NCI-H2029 treated with DMSO at 0.1 percent for 48 hours (cell line): ENCODE measurements at places on chromosomes 7 and 10.

GRCh38 chr10:70672165-70673042 is at the start of gene ADAMTS14:
Gene ADAMTS14 (plus strand): TSS chr10:70672506. CDS start chr10:70672803, 297 bp downstream.
- DNase-seq: no peak

GRCh38 chr7:142523821-142524460 is 225.3 kb upstream of the PRSS1 start:
- no peak for DNase-seq

DNA sequence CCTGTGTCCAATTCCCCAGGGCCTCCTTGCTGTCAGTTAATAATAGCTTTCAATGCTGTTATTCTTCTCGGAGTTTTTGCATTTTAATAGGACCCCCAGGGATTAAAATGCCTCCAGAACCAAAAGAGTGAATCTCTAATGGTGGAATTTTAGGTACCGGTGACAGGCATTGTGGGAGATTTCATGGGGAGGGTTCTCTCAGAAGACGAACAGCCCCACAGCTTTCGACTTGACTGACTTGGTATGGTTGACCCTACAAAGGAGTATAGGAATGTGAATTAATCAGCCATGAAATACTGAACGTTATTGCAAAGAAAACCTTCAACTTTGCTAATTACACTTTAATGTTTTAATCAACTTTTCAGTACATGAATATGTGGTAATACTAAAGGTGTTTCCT is 206.3 kb upstream of the FZD8 start:
- no peak for DNase-seq

DNA sequence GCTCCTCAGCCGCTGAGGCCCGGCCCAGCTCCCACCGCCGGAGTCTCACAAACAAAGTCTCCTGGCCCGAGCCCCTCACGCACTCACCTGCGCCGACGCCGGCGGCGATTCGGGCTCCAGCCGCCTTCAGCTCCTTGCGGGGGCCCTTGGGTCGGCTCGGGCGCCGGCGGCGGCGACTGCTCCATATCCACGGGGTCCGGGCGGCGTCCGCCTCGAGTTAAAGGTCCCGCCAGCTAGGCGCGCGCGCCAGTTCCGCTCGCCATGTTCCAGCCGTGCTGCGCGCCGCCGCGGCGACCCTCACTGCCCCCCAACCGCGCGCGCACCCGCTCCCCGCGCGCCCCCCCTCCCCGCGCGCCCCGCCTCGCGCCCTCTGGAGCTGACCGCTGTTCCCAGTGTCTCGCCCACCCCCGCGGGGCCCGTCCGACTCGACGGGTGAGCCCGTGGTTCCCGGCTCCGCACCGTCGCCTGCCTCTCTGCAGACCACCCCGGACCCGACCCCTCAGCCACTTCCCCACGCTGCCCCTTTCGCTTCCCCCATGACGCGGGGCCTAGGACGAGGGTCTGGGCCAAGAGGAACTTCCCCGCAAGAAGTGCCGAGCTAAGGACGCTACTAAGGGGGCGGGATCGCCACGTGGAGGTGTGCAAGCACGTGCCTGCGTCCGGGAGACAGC is 396.1 kb downstream of the ZNF33B start:
- DNase-seq: no peak

DNA sequence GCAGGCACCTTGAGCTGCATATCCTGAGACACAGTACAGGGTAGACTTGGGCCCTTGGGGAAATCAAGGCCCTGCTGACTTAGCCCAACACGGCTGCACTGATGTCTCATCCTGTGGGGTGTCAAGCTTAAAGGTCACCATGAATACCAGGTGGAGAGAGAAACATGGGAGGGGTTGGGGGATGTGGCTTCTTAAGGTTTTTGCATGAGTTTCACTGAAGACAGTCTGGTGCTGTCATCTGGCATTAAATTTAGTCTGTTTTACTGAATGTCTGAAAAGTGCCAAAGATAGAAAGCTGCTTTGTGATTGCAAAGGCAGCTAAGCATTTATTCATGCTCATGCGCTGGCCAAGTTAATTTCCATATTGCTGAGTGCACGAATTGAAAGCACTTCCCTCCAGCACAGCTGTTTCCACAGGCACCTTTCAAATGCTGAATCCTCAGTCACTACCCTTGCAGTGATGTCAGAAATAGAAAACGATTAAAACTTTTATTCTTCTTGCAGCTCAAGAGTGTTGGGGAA is 102.1 kb downstream of the OSBPL3 start:
- DNase-seq: no peak

- DNase-seq: no peak
Measured at GRCh38 chr7:158885624-158886023, 29.3 kb downstream of the DYNC2I1 start.
